Smooth muscle cell of the brain vasculature (primary cell): ENCODE measurements at places on chromosomes 4 and X.
A peak's percentile ranks its signal among the peaks of the same experiment; 100 is the strongest.

GRCh38 chr4:181137351-181137750, 1105.9 kb upstream of the TENM3 start:
- DNase-seq, result no peak

DNA sequence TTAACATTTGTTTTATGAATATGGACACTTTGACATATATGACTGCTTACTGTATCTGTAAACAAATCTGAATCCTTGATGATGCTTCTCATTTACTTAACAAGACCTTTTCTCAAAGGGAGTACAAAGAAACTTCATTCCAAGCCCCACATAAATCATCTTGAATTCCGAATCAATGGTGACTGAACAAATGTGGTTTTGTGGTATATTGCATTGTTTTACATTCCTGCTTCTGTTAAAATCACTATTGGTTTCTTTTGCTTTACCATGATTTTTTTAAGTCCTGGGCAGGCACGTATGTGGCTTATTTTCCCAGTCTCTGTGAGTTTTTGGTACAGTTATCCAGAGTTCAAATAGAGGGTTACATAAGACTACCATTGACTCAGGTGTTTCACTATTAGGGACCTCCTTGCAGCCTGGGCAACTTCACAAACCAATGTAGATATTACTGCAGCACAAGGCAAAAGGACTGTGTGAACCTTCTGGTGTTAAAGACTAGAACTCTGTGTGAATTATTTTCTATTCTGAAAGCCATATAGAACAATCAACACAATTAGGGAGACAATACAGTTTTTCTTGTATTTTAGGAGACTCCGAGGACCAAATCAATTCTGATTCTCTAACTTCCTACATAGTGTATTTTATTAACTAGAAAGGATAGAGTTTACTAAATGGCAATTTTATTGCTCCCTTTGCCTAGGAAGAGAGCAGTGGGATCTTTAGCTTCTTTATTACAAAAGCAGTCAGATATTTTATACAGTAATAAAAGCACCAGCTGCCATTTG, 196.4 kb downstream of the GALNTL6 start:
- no peak for DNase-seq

DNA sequence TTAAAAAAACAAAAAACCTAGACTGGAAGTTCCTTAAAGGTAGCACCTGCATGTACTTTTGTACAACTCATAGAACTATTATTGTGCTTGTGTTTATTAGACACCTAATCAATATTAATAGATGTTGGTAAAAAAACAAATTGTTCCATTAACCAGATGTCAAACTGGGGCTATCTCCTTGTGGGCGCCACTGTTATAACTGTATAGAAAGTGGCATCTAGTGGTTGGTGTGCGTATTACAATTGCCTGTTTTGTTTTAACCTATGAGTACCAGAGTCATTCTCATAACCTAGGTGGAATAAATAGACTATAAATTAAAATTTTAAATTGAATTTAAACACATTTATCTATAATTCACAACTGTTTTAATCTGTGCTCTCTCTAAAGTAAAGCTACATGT, 97.4 kb downstream of the COL4A5 start:
- peak; percentile 6 for DNase-seq

GRCh38 chrX:38652934-38653442, 91.6 kb downstream of the TSPAN7 start:
- no peak for DNase-seq

GRCh38 chrX:41491267-41492004, 44.3 kb downstream of the NYX start:
- no peak for DNase-seq
